Omental fat pad (tissue), 4 donors: ENCODE measurements at places on chromosomes 5 and 9. TPM values are rescaled to one million over a fixed set of nuclear protein-coding genes. Genes with fewer than 3 reads are reported as not detected.
A peak's percentile ranks its signal among the peaks of the same experiment; 100 is the strongest.

- DNase-seq: no peak
Measured at GRCh38 chr9:129513856-129514496, 106.9 kb downstream of the C9orf50 start.

- DNase-seq: no peak
Measured at GRCh38 chr5:142934051-142934762, 164.0 kb downstream of the ARHGAP26 start.

The CARD6 gene
- total RNA-seq: 22.9 TPM

- DNase-seq: no peak
Measured at GRCh38 chr5:131634666-131634995, 398 bp downstream of the RAPGEF6 start.

The TYRP1 gene
- total RNA-seq: not detected

DNA sequence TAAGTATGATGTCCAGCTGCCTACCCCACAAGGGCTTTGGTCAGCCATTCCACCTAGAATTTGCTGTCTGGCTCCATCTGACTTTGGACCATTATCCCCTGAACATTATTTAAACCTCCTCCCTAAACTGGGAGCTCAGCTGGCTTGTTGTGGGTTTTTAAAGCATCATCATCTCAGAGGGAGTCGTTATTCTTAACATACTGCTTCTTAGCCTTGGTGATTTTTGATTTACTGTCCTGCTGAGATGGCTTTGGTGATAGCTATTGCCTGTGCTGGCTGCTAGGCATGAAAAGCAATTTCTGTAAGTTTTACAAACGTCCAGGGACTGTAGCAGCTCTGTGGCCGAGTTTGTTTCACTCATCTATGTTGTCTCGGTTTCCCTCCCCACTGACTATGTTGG is 256.1 kb downstream of the NR3C1 start:
- no peak for DNase-seq

The LCP2 gene
- 68.6 TPM for total RNA-seq

The KIF20A gene
- not detected for total RNA-seq

DNA sequence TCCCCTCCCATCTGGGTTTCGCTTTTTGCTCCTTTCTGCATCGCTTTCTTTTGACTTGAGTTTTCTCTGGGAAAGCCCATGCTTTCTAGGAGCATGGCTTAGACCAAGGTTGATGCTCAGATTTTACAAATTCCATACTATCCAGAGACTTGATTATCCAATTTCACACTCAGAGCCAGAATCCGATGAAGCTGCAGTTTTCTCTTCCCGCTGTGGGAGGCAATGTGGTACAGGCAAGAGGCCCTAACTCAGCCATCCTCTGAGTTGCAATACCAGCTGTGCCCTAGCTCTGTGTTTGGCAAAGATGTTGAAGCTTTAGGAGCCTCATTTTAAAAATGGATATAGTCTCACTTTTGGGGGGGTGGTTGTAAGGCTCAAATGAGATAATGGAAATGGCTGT is 85.1 kb downstream of the BRINP1 start:
- no peak for DNase-seq

The DOLPP1 gene
- total RNA-seq: 4.8 TPM

GRCh38 chr5:135430135-135430437 is 17.1 kb downstream of the DCANP1 start:
- no peak for DNase-seq

GRCh38 chr5:78705826-78706225 is 57.3 kb upstream of the LHFPL2 start:
- no peak for DNase-seq

DNA sequence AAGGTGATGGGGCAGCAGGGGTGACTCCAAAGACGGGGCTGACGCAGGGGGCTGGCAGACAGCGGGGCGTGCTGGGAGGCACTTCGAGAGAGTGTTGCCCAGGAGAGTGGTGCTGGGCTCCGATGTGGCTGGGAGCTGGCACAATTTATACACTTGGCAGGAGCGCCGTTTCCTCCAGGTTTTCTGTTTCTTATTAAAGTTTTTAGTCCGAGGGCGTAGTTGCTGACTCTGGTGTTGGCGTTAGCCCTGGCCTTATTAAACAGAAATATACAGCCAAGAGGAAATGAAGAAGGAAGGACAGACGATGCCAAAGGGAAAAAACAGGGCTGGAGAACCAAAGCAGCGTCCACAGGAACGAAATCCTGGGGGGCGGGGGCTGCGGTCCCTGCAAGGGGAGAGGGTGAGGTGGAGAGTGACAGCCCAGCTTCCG is 139.6 kb upstream of the PHYKPL start:
- DNase-seq: no peak

DNA sequence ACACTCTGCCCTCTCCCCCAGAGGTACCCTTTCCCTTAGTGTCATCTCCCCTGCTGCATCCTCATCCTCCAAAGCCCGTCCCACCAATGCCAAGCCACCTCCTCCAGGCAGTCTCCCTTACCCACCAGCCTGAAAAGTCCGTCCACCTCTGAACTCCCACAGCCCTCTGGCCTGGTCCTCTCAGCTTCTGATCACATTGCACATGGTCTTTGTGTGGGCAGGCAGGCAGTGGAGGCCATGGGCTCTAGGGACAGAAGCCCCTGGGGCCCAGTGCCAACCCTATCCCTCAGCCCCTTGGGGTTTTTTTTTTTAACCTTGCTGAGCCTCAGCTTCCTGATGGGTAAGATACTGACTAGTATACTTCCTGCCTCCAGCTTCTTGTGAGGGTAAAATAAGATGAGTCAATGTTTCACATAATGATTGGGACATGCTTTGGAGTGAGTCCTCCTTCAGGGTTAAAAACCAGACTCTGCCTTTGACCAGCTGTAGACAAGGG is 19.4 kb downstream of the CSF1R start:
- DNase-seq: no peak

The TLX3 gene
- not detected for total RNA-seq

The MEF2C gene
- 97.7 TPM for total RNA-seq

The RAD50 gene
- total RNA-seq: 26.9 TPM

- DNase-seq: no peak
Measured at GRCh38 chr5:165497707-165498106, 1992.3 kb downstream of the MAT2B start.

DNA sequence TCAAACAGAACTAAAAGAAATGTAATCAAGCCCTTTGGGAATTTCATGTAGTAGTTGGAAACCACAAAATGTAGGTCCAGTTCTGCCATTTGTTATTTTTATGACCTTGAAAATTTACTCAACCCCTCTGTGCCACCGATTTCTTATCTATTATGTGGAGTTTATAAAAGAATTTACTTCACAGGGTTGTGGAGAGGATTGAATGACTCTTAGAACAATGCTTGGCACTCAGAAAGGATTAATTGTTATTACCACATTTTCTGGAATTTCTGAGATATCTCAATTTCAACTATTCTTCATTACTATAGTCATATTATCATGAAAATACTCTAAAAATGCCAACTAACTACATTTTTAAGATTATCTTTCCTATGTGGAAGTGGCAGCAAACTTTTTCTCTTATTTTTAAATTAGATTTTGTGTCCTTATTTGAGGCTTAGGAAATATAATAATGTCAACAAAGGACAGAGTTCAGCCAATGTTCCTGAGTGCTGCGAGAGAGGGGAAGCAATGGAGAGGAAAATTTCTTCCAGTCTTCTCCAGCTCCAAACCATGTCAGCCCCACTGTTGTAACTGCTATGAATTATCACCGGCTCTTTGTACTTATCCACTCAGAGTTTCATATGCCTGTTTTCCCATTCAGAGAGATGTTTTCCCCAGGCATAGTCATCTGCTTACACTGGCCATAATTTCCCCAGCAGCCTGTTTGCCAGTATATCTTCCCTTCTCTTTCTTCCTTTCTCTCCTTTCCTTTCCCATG is 525.6 kb downstream of the SPATA31D1 start:
- DNase-seq: no peak

- DNase-seq: no peak
Measured at GRCh38 chr5:11251247-11251646, 490.2 kb upstream of the DAP start.

The IFNA21 gene
- total RNA-seq: not detected

GRCh38 chr5:146894753-146895521 is 16.4 kb upstream of the PPP2R2B start:
- DNase-seq: no peak

DNA sequence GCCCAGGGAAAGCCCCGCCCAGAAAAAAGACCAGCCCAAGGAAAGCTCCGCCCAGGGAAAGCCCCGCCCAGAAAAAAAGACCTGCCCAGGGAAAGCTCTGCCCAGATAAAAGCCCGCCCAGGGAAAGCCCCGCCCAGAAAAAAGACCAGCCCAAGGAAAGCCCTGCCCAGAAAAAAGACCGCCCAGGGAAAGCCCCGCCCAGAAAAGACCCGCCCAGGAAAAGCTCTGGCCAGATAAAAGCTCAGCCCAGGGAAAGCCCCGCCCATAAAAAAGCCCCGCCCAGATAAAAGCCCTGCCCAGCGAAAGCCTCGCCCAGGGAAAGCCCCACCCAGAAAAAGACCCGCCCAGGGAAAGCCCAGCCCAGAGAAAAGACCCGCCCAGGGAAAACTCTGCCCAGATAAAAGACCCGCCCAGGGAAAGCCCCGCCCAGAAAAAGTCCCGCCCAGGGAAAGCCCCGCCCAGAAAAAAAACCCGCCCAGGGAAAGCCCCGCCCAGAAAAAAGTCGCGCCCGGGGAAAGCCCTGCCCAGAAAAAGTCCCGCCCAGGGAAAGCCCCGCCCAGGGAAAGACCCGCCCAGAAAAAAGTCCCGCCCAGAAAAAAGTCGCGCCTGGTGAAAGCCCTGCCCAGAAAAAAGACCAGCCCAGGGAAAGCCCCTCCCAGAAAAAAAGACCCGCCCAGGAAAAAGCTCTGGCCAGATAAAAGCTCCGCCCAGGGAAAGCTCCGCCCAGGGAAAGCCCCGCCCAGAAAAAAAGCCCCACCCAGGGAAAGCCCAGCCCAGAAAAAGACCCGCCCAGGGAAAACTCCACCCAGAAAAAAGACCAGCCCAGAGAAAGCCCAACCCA is 11.9 kb downstream of the GRIN1 start:
- no peak for DNase-seq

GRCh38 chr5:123700624-123701287 is 188.8 kb downstream of the CSNK1G3 start:
- no peak for DNase-seq

DNA sequence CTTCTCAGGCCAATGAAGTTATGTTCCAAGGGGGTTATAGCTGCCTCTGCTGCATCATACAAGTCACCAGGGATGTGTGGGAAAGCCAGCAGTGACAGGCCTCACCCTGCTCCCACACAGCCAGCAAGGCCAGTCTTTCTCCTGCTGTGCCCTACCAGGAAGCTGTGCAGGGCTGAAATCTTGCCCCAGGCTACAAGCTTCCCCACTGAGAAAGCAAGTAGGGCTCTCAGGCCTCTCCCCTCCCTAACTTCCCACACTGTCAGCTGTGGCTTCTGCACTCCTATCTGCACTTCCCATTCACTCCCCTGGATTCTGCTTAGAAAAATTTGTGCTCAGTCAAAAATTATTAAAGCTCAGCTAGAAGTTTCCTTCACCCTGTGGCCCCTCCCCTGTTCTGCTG is 611.2 kb upstream of the ZNF608 start:
- no peak for DNase-seq

DNA sequence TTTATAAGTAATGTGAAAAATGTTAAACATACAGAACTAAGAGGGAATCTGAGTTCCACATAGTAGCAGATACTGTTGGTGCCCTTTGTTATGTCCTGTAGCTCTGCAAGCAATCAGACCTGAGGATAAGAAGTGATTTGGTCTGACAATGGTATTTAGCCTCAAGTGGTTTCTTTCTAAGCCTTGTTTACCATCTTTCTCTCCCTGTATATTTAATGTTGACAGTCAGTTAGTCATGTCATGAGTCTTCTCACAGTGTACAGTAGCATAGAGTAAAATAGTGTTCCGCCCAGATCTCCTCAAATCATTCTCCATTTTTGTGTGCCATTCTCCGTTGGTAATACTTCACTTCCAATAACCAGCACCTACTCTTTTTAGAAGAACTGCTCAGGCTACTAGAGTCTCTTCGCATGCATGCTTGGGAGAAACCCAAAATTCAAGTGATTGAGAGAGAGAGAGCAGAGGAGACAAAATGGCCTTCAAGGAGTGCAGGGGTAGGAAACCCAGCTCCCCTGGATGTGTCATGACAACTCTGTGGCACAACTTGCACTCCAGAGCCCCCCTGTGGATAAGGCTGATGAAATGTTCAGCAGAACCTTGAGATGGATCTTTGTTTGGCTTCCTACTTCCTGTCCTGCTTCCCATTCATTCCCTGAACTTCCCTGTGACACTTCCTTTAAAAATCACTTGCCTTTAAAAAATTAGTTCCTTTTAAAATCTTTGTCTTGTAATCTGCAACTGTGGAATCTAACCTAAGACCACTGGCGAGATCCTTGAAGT is 129.2 kb upstream of the FST start:
- no peak for DNase-seq

GRCh38 chr5:96702503-96703383 is 40.6 kb downstream of the CAST start:
- DNase-seq: peak; percentile 96

GRCh38 chr5:14086261-14086660 is 56.9 kb upstream of the TRIO start:
- DNase-seq: no peak

GRCh38 chr5:117065161-117065560 is 490.5 kb upstream of the SEMA6A start:
- no peak for DNase-seq

- DNase-seq: no peak
Measured at GRCh38 chr5:151820903-151821302, 49.1 kb downstream of the G3BP1 start.

The FNIP1 gene
- 64.1 TPM for total RNA-seq

The CDC20B gene
- total RNA-seq: not detected

GRCh38 chr5:65142511-65143011 is 339.2 kb downstream of the ADAMTS6 start:
- DNase-seq: no peak

The MOB3B gene
- total RNA-seq: 9.7 TPM

DNA sequence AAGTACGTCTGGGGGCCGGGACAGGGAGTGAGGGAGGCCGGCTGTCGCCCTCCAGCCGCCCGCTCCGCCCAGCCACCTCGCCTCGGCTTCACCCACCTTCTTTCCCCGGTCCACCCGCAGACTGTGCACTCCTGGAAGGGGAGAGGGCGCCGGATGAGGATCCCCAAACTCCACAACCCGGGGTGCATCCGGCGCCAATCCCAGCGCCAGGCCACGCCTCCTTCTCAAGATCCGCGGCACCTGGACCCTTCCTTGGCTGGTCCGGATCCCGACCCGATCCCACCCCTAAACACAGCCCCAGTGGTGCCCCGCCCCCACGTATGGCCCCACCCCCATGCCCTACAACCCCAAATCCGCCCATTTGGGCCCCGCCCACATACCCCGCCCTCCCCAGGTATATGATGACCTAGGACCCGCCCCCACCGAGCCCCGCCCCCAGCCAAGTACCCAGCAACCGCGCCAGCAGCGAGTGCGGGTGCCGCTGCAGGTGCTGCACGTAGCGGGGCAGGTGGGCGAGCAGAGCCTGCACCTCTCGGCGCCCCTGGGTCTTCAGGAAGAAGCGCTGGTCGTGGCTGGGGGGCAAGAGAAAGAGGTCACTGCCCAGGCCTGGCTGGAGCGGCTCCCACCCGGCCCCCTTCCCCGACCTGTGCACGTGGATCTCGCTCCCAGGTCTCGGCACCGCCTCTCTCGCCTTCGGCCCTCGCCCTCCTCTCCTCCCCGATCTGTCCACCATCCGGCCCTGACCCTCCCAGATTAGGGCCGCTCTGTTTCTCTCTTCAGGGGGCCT is 3.2 kb downstream of the PIP5KL1 start:
- no peak for DNase-seq

GRCh38 chr5:4207486-4207885 is 611.9 kb downstream of the IRX1 start:
- no peak for DNase-seq

The ARHGEF37 gene
- total RNA-seq: 5.3 TPM

GRCh38 chr5:50606179-50606578 is 60.3 kb upstream of the PARP8 start:
- no peak for DNase-seq

The FRRS1L gene
- 0.24 TPM for total RNA-seq
